ENCODE measurements at places on chromosomes 7 and 10.

DNA sequence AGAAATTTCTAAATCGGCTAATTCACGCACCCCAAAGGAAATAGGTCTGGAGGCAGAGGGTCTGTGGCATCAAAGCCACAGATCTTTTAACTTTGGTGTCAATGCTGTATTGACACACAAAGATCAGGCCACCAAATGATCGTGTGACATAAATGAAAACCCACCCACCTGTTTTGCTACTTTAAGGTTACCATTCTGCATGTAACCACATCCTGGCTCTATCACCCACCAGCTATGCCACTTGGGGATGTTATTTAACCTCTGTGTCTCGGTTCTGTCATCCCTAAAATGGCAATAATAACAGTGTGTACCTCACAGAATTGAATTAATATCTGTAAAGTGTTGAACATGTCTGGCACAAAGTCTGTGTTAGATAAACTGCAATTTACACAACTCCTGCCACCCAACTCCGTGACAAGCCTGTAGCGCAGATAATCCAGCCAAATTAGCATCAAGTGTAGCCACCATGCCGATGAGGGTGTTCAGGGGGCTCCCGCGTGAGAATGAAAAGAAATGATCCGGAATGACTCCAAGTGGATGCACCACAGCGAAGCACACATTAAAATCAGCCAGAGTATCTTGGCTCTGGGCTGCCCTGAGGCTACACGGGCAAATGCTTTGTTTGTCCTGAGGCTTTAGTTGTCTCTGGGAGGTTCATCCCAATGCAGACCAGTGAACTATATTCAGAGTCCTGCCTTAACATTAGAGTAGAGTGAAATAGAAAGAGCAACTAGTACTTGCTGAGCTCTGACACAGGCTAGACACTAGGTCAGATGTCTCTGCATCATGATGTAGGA, 158.4 kb upstream of the NEBL start:
- no peak for DNase-seq

DNA sequence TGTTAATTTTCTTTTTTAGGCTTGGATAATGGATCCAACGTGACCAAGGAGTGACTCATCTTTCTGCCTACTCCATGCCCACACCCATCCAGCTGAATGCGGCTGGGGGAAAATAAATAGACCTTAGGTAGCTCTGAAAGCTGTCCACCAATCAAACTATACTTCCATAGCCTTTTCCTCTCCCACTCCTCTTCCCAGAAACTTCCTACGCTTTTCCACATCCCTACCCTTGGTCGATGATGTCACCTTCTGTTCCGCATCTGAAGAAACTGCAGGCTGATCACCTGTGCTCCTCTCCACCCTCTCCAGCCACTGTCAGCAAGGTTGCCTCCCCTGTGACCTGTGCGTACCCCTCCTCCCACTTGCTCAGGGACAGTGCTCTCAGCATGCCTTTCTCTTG, 359.8 kb upstream of the KLF6 start:
- no peak for DNase-seq

DNA sequence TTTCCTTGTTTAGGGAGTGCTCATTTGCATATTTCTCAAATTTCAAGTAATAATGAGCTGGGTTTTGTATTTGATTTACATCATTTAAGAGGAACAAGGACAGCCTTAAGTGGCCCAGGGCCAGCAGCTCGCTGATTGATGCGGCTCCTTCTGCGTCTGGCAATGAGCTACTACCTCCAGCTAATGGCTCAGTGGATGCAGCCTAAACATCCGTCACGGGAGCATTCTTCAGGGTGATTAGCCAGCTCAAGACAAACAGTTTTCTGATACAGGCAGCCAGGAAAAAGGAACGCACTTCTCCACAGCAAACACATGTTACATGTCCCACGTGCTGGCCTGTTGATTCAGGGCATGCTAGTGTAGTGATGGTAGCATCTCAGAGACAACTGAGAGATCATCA, 169.3 kb upstream of the TCERG1L start:
- no peak for DNase-seq

GRCh38 chr7:18916826-18917225, 200.6 kb downstream of the TWIST1 start:
- DNase-seq = no peak

DNA sequence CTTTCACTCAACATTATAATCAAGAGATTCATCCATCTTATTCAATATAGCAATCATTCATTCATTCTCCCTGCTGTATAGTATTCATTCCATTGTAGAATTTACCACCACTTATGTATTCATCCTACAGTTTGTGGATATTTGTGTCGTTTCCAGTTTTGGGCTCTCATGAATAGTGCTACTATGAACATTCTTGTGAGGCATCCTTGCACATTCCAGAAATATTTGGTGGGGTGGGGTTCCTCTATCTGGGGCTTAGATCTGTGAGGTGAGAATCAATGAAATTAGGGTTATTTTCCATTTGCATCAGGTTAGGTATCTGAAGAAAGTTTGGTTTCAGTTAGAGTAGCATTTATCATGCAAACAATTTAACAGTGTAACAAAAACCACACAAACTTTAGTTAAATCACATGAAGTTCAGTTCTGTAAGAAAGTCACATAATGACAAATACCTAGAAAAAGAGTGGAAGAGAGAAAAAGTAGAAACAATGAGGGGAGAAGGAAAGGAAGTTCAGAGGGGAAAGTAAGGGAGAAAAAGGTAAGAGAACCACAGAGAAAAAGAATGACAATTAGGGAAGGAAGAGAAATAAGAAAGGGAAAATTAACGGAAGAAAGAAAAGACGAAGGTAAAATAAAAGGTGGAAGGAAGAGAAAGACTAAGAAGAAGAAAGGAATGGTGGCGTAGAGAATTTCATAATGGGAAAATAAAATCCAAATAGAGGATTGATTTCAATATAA, 25.3 kb upstream of the CBLL1 start:
- no peak for DNase-seq

DNA sequence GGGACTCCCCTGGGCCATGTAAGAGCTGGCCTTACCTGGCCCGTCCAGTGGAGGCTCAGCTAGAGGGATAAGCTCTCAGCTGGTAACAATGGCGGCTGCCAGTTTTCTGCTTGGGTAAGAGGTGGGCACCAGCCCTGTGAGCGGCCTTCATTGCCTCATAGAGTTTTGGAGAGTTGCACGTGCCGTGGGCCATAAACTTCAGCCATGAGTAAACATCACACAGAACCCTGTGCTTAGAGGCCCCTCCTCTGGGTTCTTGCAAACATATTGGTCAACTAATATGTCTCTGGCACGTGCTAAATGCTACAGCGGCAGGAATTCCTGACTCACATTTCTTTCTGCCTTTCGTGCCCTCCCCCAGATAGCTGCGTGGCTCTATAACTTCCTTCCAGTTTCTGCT, 103.9 kb upstream of the LEP start:
- no peak for DNase-seq

- no peak for DNase-seq
Observed at GRCh38 chr10:31070691-31071090, 39.0 kb upstream of the ZNF438 start.

GRCh38 chr7:140035400-140036223, 27.1 kb downstream of the PARP12 start:
- no peak for DNase-seq

- DNase-seq = peak; percentile 4
Observed at GRCh38 chr10:94493463-94493862, 52.1 kb upstream of the HELLS start.

- DNase-seq = no peak
Observed at GRCh38 chr7:1659696-1660095, 10.4 kb upstream of the ELFN1 start.

GRCh38 chr10:131258256-131258655, 53.3 kb downstream of the TCERG1L start:
- DNase-seq = no peak

Data from epithelial cell of proximal tubule (primary cell).